ENCODE measurements at places on chromosomes 2 and 18.

DNA sequence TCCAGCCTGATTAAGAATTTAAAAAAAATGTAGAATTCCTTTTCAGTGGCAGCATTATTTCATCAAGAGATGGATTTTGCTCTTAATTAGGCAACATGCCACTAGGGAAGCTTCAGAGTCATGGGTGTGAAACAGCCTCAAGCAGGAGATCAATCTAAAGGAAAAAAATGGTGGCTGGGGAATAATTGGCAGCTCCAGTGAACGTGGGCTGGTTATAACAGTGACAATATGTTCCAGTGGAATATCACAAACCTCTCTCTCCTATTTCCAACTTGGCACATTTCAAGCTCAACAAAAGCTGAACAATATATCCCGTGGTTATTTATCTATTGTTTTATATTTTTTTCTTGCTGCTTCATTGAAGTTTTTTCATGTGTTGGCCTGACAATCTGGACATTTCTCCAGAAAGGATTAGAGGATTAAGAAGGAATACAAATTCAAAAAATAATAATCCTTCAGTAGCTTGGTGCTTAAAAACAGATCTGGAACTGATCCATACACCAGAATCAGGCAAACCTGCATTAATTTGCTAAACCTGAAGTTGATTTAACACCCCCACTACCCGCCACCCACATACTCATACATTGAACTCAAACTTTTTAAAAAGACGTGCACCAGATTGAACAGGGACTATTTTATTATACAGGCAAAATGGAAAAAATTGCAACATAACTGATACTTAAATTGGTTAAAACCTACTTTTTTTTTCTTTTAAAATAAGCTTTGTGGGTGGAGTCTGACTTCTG is 255.9 kb upstream of the SPRED2 start:
- DNase-seq, result no peak

GRCh38 chr2:186532891-186533290 is 46.8 kb downstream of the ZC3H15 start:
- no peak for DNase-seq

DNA sequence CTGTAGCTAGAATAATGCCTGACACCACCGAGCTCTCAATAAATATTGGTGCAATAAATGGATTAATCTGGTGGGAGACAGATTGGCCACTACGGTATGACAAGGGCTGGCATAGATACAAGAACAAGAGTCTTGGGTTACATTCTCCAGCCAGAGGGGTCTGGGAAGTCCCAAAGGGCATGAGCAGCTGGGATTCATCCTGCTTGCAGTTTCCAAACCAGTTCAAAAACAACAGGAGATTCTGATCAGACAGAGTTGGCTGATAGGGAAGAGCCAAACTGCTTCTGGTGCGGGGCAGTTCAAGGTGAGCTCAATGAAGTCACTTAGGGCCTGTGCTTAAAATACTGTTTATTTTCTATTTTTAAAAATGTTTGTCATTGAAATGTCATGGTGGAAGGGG is 266.9 kb downstream of the TNS1 start:
- no peak for DNase-seq

- DNase-seq, result no peak
Observed at GRCh38 chr2:96954011-96954846, 32.2 kb downstream of the FAM178B start.

GRCh38 chr2:197339496-197340220 is 29.1 kb upstream of the ANKRD44 start:
- no peak for DNase-seq

GRCh38 chr2:195092341-195092740 is 564.7 kb upstream of the SLC39A10 start:
- no peak for DNase-seq
